WTC11 (cell line): ENCODE measurements at places on chromosomes 3 and 15.

DNA sequence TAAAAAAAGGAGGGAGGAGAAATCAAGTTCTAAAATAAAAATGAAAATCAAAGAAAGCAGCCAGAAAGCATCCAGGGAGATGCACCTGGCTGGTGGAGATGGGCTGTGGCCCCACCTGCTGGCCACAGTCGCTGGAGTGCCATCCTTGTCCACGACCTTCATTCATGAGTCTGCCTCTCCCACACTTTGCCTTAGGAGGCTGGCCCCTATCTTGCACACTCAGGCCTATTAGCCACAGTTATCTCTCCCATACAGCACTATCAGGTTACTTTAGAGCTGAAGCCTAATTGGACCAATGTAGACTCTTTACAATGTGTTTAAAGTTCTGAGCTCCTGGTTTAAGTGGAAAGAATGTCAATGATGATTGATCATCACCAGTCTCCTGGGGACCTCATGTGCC, 392.0 kb upstream of the RORA start:
- H3K27ac ChIP-seq = no peak overlapping the region
- 0 out of 2 replicates have a peak, but pooled peaks cover 2% of the 10 kb centered on the region for H3K36me3 ChIP-seq
- DNase-seq = peak; percentile 57
- no peaks in the 10 kb centered on the region for H3K27me3 ChIP-seq
- peaks cover 10% of the 10 kb centered on the region for H3K4me1 ChIP-seq

GRCh38 chr3:12585970-12586369, 29.1 kb downstream of the MKRN2 start:
- H3K4me3 ChIP-seq = no peak overlapping the region
- peak overlapping the region; percentile 32; the same call in 1 of the 2 replicates for H3K27ac ChIP-seq
- no peak for DNase-seq
- peaks cover 55% of the 10 kb centered on the region for H3K36me3 ChIP-seq
- 0 out of 2 replicates have a peak, but pooled peaks cover 3% of the 10 kb centered on the region for H3K4me1 ChIP-seq

DNA sequence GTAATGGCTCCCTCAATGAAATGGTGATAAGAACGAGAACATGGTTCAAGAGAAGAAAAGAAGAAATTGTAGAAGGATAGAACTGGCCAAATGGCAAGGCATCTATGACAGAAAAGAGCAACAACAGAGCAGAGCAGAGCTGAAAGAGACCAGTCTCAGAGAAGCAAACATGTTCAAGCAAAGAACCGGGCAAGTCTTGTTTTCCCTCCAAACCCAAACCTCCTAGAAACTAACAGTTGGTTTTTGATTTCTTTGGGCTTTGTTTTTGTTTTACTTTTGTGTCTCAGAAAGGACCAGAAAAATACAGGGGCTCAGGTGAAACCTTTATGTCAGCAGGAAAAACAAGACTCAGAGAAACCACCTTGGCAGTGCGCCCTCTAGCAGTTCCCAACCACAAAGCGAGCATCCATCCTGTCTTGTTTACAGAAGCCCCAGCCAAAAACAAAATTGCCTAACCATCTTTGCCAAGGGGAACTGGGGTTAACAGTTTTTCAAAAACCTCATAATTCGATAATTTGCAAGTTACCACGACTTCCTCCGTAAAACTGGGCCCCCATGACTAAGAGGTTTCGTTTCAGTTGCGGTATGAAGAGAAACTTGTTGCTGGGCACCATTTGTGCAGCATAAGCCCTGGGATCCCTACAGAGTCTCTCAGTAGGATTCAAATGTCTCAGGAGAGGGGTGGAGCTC, 159.2 kb upstream of the SLC24A5 start:
- no peak overlapping the region for H3K27ac ChIP-seq
- peaks cover 17% of the 10 kb centered on the region for H3K4me1 ChIP-seq
- H3K4me3 ChIP-seq = no peak overlapping the region

DNA sequence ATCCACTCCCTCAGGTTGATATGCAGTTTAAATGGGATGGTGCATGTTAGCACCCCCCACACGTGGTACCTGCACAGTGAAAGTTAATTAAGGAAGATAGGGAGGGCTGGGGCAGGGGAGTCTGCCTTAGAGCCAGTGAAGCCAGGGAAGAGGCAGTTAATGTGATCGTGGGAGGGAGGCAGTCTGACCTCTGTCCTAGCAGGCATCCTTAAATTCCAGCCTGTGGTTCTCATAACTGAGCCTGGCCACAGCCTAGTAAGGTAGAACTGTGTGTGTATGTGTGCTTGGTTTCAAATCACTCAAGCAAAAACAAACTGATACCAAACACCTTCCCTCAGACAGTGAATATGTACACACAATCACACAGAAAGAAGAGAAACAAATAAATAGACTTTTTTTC, 319.1 kb upstream of the TLE3 start:
- H3K27ac ChIP-seq = no peak overlapping the region
- H3K27me3 ChIP-seq = no peaks in the 10 kb centered on the region; the same call in none of the 2 replicates
- DNase-seq = no peak
- no peaks in the 10 kb centered on the region for H3K36me3 ChIP-seq

GRCh38 chr3:48558493-48559134, 2.0 kb upstream of the PFKFB4 start:
- H3K36me3 ChIP-seq = peaks cover 16% of the 10 kb centered on the region; the same call in 1 of the 2 replicates
- H3K4me3 ChIP-seq = no peak overlapping the region; the same call in 1 of the 2 replicates
- no peaks in the 10 kb centered on the region for H3K27me3 ChIP-seq
- no peak overlapping the region for H3K27ac ChIP-seq
